ENCODE measurements at places on chromosomes 2 and 18.

GRCh38 chr2:186917866-186918265 is 68.9 kb upstream of the ZSWIM2 start:
- DNase-seq = no peak

DNA sequence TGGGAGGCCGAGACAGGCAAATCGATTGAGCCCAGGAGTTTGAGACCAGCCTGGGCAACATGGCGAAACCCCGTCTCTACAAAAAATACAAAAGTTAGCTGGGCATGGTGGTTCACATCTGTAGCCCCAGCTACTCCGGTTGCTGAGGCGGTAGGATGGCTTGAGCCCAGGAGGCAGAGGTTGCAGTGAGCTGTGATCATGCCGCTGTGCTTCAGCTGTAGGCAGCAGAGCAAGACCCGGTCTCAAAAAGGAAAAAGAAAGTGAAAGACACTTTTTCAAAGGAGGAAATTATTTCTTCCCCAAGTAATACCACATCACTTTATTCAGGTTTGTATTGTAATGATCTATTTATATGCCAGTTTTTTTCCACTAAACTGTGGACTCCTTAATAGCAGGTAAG is 35.7 kb upstream of the TAF4B start:
- no peak for DNase-seq

DNA sequence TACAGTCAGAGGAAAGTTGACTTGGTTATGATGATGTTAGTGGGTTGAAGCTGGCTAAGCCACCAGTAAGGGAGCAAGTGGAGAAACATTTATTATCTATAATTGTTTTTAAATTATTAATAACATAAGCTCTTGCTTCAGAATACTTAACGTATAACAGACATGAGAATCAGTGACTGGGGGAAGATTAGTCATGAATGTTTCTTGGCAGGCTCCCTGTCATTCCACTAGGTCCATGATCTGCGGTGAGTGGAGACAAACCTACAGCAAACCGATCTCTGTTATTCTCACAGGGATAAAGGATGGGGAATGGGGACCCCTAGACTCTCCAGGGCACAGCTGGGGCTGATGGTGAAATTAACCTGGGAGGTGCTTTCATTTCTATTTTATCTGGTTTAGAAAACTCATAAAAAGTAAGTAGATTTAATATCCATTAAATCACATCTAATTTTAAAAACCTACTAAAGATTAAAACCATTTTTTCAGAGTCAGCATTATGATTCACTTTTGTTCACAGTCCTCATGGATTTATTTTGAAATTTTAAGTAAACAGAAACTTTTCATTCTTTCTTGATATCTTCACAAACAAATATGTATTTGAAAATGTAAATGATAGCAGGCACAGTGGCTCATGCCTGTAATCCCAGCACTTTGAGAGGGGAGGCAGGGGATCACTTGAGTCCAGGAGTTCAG is 420.3 kb downstream of the PTPRM start:
- DNase-seq = no peak

DNA sequence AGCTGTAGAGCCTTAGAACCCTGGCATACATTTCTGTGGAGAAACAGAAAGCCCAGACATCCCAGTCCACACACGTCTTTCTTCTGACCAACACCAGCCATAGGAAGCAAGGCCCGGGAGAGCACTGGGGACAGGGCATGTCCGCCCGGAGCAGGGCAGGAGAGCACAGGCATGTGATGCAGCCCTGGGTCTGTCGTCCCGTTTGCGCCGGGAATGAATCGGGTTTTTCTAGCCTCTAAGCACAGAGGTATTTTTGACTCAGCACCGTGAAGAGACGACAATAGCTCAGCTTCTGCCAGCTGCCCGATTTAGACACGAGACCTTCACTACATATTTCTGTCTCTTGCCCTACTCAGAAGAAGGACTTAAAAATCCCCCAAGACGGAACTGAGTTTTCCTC is 7.3 kb upstream of the AMMECR1L start:
- no peak for DNase-seq

DNA sequence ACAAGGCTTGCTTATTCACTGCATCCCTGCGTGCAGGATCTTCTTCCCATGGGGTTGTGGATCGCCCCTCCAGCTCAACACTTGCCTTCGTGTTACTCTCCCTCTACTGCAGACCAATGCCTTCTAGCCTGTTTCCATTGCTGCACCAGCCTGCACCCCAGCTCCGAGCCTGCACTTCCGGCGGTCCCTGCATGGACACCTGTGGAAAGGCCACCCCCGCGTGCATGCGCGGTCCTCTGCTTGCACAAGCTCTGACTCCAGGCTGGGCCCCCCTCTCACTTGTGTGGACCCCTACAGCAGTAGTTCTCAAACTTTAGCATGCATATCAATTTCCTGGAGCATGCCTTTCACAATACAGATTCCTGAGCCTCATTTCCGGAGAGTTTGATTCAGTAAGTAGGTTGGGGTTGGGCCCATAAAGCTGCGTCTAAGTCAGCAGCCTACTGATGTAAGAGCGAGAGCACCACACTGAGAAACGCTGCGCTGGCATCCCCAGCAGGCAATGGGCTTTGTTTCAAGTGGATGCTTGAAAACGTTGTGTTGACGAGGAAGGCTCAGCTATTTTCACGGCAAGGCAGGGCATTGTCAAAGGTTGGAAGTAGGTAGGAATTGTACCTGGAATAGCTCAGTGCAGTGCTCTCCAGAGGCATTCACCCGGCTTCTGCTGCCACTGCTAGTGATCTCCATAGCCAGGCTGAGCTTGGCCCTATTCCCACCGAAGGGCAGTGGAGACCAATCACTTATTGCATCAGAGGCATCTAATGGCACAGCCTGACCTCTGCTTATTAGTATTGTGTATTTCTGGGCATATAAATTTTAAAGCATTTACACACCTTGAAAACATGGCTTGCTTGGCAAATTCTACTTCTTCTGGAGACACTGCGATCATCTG is 32.6 kb downstream of the CREG2 start:
- no peak for DNase-seq

DNA sequence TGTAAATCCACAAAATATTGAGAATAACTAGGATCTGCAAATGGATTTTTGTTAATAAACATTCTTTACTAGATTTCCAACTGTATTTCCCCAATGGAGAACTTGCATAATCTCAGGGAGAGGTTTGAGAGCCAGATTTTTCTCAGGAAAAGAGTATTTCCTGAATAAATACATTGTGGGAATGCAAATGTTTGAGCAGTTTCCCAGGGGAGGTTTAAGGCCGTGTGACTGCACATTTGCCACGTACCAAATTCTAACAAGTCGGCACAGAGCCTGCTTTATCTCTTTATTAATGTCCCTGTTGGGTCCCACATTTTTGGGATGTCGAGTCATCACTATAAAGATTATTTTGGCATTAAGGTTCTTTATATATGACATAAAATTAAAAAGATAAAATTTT is 27.0 kb downstream of the TFPI start:
- no peak for DNase-seq

GRCh38 chr2:111035830-111036441 is 84.8 kb upstream of the BCL2L11 start:
- DNase-seq = no peak

DNA sequence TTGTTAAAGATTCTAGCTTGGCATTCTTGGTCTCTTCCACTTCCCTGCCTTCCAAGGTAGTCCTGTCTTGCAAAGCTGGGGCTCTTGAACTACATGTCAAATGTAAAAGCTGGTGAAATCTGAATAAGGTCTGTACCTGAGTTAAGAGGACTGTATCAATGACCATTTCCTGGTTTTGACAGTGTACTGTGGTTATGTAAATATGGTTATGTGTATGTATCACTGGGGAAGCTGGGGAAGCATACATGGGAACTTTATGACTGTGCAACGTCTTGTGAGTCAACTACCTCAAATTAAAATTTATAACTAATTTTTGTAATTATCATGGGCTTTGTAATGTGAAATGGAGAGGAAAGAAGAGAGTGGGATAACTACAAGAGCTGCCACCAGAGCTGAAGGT is 81.7 kb downstream of the COL4A4 start:
- no peak for DNase-seq

GRCh38 chr18:23172591-23173380 is 37.5 kb downstream of the CABLES1 start:
- no peak for DNase-seq

Data from stimulated activated naive CD4-positive, alpha-beta T cell treated with Interleukin-2 at 50 U/mL for 16 hours (primary cell).